ENCODE measurements at places on chromosomes 1 and 21.

- peak; percentile 31 for DNase-seq
Observed at GRCh38 chr21:25871566-25871965, 136.8 kb downstream of the GABPA start.

DNA sequence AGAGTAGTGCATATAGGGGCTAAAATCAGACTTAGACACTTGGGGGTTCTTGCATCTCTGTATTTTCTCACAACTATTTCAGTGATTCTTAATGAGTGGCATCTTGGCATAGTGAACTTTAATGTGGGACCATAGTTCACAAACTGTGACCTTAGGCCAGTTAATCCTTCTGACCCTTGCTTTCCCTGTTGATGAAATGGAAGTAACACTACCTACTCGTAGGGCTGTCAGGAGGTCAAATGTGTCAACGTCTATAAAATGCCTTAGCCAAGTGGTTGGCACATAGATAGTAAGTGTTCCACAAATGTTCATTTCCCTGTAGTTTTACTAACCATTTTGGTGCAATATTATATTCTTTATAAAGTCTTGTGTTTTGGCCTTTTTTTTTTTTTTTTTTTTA is 49.4 kb downstream of the DYRK1A start:
- DNase-seq = no peak

GRCh38 chr1:177959811-177960515 is 9.9 kb downstream of the SEC16B start:
- DNase-seq = no peak

GRCh38 chr1:201119206-201120197 is 7.3 kb upstream of the CACNA1S start:
- peak; percentile 78 for DNase-seq

- DNase-seq = no peak
Observed at GRCh38 chr1:109984190-109984455, 442 bp upstream of the AHCYL1 start.

GRCh38 chr1:159800177-159800930 is 1.8 kb upstream of the FCRL6 start:
- peak; percentile 18 for DNase-seq

DNA sequence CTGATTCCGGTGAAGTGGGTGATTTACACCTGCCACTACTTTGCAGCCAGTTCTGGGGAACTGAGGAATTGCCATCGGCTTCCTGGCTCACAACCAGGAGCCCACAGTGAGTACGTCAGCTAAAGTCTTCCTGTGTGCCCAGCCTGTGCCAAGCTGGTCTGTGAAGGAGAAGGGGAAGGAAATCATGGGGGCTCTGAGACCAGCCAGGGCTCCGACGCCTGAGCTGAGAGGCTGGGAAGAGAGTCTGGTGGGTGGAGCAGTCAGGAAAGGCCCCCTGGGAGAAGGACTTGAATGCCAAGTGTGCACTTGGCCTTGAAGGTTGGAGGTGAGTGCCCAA is 1.2 kb downstream of the LURAP1 start:
- DNase-seq = no peak
